Sigmoid colon (tissue), 7 donors: ENCODE measurements at places on chromosomes 6 and 20. TPM values are rescaled to one million over a fixed set of nuclear protein-coding genes. Genes with fewer than 3 reads are reported as not detected.

- DNase-seq: no peak
These were observed 46.7 kb downstream of the SERAC1 start for GRCh38 chr6:158121335-158121734.

Gene CSNK2B
- 227 TPM for total RNA-seq

- no peak for DNase-seq
These were observed 104.3 kb downstream of the SULF2 start for GRCh38 chr20:47680804-47681529.

DNA sequence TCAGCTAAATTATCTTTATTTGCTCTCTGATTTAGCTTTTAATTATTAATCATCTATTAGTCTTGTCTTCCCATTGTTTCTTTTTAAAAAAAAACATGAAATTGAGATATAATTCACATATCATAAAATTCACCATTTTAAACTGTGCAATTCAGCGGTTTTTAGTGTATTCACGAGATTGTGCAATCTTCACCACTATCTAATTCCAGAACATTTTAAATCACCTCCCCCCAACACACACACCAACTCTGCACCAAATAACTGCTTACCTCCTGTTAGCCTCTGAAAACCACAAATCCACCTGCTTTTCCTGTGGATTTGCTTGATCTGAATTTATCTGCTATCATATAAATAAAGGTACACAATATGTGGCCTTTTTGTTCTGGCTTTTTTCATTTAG, 8.8 kb upstream of the ABRACL start:
- no peak for DNase-seq

Gene PLCB1
- total RNA-seq: 117 TPM

DNA sequence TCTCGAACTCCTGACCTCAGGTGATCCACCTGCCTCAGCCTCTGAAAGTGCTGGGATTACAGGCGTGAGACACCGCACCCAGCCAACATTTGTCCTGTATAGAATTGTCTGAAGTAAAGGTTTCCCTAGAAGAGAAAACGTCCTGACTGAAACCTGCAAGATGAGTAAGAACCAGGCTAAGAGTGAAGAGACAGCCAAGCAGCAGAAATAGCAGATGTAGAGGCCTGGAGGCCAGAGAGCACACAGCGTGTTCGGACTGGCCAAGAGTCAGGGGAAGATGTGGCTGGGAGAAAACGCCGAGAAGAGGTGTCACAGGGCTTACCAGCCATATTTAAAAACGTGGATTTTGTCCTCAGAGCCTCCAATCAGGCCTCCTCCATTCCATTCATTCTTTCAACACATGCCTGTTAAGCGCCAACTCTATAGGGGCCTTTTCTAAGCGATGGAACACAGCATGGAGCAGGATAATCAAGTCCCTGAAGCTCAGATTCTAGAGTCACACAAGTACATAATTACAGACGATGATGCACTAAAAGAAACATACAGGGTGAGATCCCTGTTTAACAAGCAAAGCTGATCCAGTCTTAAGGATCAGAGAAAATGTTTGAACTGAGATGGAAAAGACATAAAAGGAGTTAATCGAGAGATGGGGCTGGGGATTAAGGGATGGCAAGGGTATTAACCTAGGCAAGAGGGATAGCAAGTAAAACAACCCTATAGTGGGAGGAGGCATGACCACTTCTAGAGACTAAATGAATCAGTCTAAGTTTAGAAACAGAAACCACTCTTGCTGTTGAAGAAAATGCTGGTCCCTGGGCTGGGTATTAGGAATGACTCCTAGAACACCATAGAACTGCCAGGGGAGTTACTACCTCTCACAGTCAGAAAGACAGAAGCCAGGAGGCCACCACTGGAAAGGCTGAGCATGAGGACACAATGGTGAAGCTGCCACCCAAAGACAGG, 4.8 kb downstream of the ZCCHC3 start:
- no peak for DNase-seq

GRCh38 chr6:126682440-126682839, 342.5 kb downstream of the CENPW start:
- DNase-seq: no peak

- DNase-seq: no peak
These were observed 68.8 kb upstream of the IYD start for GRCh38 chr6:150299873-150300485.

Gene ENPP4
- total RNA-seq: 16.4 TPM

Gene AKAP7
- total RNA-seq: 18.7 TPM

DNA sequence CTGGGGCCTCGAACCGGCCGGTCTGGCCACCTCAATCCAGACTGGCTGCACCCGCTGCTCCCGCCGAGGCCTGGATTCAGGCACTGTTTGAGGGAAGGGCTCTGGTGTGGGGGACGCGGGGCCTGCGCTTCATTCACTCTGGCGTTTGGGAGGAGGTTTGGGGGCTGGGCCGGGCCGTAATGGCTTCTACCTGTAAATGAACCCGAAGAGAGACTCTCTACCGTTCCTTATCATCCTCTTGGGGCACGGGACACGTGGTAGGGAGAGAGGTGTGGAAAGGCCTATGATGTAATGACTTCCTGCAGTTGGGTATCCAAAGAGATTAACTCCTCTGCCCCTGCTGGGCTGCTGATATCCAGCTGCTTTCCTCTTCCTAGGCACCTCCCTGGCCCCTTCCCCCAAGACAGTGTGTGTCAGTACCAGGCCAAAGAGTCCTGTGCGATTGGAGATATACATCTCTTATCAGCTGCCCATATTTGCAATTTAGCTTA, 1.8 kb downstream of the FOXO3 start:
- peak; percentile 89 for DNase-seq

Gene TBC1D20
- total RNA-seq: 42.9 TPM

DNA sequence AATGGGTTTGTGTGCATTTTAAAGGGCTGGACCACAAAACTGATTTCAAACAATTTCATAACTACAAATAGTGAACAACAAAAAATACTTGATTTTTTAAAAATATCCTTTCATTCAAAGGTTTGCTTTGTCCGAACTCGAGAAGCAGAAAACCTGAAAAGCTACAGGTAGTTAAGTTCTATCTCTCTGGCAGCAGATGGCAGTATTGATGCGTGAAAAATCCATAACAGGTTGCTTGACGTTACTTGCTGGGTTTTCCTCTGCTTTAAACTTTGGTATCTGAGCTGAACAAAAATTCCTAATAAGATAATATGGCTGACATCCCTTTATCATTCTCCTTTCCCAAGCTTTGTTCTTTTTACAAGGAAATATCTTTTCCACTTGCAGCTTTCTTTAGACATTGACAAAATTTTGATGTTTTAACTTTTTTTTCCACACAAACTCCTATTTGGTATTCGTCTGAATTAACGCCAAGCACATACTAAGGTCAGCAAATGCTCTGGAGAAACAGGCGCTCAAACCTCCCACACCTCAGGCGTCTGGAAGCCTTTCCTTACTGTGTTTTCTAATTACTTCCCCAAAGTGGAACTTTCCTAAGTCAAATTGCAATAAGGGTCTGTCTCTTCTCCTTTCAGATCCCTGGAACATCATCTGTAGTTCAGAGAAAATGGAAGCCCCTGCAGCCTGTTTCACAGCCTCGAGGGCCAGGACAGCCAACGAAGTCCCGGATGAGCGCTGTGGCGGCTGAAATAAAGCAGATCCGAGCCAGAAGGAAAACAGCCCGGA, 50.3 kb upstream of the GFRAL start:
- no peak for DNase-seq

DNA sequence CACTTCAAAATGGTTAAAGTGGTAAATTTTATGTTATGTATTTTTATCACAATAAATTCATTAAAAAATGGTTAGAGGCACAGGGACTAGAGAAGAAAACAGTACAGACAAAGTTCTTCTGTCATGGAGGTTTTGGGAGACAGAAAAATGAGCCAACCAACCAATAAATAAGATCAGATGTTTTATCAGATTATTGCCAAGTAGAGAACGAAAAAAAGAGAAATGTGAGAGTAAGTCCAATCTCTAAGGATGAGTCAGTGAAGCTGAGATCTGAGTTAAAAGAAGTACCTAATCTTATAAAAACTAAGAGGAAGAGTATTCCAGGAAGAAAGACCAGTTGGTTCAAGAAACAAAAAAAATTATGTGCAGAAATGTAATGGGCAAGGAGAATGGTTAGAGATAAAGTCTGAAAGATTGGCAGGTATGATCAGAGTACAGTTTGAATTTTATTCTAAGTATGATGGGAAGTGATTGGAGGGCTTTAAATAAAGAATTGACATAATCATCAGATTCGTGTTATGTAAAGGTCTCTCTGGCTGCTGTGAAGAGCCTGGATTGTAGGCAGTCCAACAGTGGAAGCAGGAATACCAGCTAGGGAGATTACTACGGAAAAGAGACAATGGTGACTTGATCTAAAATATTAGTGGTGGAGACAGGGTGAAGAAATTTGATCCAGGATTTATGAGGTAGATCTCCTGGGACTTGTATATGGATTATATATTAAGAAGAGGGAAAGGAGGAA, 79.6 kb downstream of the RCAN2 start:
- no peak for DNase-seq

GRCh38 chr6:44679438-44680201, 292.1 kb downstream of the CDC5L start:
- no peak for DNase-seq

DNA sequence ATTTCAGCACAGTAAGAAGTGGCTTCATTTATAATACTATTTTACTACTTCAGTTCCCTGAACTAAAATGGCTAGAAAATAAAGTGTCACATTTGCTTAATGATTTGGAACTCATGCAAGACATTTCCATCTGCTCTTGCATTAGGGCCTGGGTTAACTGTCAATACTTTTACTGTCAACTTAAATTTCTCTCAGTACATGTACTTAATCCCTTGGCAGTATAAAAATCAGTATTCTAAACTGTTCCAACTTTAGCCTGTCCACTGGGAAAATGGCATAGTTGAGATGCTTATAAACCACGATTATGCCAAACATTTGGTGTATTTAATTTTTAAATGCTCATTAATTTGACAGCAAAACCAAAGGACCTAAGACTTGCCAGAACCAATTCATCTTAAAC, 154.5 kb downstream of the ASCC3 start:
- no peak for DNase-seq

GRCh38 chr6:46704562-46704961, 16.9 kb downstream of the TDRD6 start:
- no peak for DNase-seq

Gene CST3
- 1,132 TPM for total RNA-seq

- no peak for DNase-seq
These were observed 299.1 kb downstream of the EPHA7 start for GRCh38 chr6:93120154-93120742.

DNA sequence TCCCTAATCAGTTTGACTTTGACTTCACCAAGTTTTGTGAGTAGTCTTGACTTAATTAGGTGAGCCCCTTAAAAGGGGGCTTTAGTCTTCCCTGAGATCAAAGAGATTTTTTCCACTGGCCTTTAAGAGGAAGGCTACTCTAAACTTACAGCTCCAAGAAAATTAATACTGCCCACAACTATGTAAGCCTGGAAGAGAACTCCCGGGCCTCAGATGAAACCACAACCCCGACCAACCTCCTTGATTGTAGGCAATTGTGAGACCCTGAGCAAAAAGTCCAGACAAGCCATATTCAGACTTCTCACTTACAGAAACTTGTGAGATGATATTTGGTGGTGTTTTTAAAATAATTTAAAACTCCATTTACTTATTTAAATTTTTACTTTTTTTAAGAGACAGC, 18.1 kb downstream of the SNX3 start:
- no peak for DNase-seq

Gene HLA-DMB
- 10.8 TPM for total RNA-seq

GRCh38 chr6:166766769-166767168, 139.7 kb upstream of the RPS6KA2 start:
- DNase-seq: no peak

DNA sequence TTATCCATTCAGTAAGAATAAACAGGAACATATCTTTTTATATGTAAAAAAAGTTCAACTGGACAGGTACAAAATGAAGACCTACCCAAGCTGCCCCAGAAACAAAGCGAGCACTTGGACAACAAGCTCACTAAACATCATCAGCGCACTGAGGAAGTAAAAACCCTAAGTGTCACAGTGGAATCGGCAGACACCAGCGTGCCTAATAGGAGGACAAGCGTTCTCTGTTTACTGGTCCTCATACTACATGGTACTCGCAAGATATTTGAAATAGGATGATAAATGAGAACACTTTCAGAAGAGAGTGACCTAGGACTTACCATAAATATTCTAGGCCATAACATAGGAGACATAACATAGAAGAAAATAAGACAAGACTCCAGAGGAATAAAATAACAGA, 18.2 kb downstream of the MAP7 start:
- DNase-seq: no peak

DNA sequence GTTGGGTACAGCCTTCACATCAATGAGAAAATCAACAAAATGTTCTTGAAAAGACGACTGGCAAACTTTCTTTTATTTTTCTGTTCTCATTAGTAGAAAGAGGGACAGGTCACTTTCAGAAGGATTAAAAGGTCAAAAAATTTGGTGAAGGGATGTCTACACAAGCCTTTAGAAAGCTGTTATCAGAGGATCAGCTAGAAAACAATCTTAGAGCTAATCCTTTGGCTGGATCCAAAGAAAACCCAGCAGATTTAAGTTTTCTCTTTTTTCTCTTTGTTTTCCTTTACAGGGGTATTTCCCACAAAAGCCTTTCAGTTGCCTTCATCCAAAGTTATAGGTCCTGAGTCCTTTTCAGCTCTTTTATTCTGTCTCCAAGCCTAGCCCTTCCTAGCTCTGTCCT, 57.3 kb upstream of the EDN1 start:
- DNase-seq: no peak

Gene GPR63
- 1.6 TPM for total RNA-seq

- DNase-seq: no peak
These were observed 169.8 kb upstream of the PROKR2 start for GRCh38 chr20:5486377-5487054.

Gene SYCP2L
- total RNA-seq: 0.66 TPM

DNA sequence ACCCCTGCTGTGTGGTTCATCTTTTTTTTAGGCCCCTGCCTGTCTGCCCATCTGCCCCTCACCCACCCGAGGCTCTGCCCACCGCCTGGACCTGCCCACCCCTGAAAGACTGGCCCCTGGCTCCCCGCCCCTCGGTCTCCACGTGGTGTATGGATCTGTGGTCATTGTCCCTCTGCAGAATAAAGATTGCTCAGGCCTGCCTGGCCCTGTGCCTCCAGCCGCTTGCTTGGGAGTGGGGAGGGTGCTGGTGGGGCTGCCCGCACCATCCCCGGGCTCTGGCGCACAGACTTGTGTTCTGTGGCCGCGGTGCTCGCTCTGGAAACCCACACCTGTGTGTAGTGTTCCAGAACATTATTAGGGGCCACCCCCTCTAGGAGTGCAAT, 1.6 kb downstream of the MAP1LC3A start:
- DNase-seq: no peak

Gene TNXB
- total RNA-seq: 115 TPM

Gene CDC5L
- total RNA-seq: 24.6 TPM

Gene GPR6
- not detected for total RNA-seq

Gene KCNQ5
- 1.8 TPM for total RNA-seq

Gene PKHD1
- under 0.01 TPM for total RNA-seq

Gene TNFRSF21
- total RNA-seq: 20.5 TPM
